Stimulated activated CD8-positive, alpha-beta memory T cell treated with anti-CD3 and anti-CD28 coated beads, Interleukin-15, amount 100 ng/mL, for 1 hour (primary cell): ENCODE measurements at places on chromosomes 3 and 15.

DNA sequence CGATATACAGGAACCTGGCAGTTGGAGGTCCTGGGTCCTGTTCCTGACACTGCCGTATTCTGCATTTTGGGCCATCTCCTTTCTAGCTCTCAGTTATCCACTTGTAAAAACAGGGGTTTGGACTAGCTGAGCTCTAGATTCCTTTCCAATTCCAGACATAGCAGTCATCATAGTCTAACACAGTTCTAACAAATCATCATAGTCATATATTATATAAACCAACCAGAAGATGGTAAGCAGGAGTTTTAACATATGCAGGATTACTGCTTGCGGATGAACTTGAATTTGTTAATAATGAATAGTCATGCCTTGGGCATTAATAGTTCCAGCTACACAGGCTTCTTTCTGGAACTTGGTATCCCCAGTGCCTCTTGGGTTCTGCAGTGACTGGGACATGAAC lies 26.6 kb downstream of the MASP1 start:
- DNase-seq: no peak

GRCh38 chr15:68924866-68925560 lies 5.3 kb upstream of the SPESP1 start:
- peak; percentile 39 for DNase-seq

GRCh38 chr3:114285648-114286230 lies 8.1 kb upstream of the TIGIT start:
- DNase-seq: no peak

DNA sequence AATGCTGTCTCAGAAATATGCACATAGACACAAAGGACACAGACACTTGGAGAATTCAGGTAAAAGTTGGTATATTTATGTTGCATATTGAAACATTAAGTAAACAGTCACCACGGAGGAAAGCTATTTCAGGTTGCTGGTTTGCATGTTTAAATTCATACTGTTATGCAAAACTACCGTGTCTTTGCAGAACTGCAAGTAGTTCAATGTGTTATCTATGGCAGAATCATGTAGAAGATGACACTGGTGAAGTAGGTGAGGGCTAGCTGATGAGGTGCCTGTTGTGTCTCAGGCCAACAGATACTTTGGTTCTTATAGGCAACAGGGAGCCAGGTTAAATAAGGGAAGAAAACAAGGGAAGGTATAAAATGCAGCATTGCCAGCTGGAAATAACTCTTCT lies 511.3 kb downstream of the DIPK2A start:
- no peak for DNase-seq

DNA sequence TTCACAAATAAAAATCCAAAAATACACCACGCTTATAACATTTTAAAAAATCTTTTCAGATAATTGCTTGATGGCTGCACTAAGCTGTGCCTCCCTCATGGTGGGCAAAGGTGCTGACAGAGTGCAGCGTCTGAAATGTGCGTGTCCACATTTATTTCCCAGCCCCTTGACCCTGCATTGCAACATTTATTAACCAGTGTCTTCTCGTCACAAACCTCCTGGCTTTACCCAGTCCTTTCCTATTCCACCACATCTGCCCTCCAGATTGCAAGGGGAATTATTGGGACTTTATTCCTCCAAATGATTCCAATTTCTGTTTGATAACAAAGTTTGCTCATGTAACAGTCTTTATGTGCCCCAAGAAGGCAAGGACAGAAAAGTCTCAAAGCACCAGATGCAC lies 5.5 kb downstream of the RASGRP1 start:
- no peak for DNase-seq

- DNase-seq: no peak
Measured at GRCh38 chr3:95462161-95462560, 1352.2 kb upstream of the EPHA6 start.
